Esophagus squamous epithelium (tissue), 5 donors: ENCODE measurements at places on chromosomes 7 and 10.

DNA sequence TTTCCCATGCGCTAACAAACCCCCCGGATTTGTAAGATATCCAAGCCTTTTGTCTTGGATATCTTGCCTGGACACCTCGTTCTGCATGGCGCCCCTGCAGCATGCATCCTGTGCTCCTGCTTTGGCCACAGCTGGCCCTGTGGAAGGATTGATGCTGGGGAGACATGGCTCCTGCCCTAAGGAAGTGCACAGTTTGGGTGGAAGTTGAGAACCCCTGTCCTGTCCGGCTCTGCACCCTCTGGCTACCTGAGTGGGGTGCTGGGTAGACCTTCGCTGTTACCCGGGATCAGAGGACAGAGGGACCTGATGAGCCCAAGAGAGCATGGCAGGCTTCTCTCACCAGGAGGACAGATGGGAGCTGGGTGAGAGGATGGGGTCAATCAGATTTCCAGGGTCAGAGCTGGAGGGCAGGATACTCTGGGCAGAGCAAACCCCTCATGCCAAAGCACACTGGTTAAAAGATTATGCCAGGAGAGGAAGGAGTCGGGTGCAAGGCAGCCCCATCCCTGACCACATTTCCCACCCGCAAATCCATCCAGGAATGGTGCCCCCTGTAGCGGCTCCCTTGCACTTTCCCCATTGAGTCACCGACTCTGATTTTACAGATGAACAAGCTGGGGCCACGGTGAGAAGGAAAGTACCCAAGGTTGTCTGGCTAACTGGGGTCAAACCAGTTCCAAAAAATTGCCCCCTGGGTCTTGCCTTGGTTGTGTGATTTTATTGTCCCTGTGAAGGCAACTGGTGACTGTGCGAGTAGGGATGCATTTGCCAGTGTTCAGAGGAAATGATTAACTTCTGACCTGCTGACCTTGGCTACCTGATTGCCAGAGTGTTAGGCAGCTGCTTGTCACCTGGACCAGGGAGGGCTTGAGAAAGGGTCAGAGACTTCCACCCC lies 290.1 kb upstream of the ZMIZ1 start:
- no peak for DNase-seq

DNA sequence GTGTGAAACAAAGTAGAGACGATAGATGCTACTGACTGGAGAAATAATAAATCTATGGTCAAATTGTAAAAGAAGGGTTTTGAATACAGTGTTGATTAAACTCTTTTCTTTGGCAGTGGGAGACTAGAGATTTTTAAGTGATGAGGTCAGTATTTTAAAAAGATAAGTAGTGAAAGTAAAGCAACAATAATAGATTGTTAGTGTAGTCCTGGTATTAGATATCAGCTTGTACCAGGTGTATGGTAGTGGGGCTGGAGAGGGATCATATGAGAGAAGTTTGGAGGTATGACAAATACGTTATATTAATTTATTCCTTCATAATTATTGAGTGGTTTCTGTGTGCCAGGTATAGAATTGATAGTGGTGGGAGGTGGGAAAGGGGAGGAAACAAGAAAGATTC lies 25.2 kb downstream of the PHTF2 start:
- DNase-seq: no peak

- no peak for DNase-seq
Observed at GRCh38 chr10:30786131-30786530, 156.6 kb upstream of the LYZL2 start.

GRCh38 chr7:24653316-24654085 lies 80.2 kb downstream of the PALS2 start:
- DNase-seq: no peak

GRCh38 chr10:102501201-102502028 lies 1.1 kb downstream of the ACTR1A start:
- DNase-seq: no peak

DNA sequence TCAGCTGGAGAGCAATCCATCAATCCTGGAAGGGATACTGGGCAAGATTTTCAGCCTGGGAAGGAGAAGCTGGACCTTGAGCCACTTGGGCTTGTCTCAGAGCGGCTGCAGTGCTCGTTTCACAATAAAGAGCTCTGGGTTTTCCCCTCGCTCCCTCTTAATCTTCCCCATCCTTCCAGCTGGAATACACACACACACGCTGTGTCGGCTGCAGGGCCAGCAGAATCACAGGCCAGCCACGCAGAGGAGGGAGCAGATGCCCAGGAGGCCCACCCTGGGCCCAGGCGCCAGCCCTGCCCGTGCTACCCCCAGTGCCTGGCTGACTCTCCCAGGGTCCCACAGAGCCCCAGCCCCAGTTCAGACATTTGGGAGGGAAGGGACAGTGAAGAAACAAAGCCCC lies 255.1 kb downstream of the TNS3 start:
- no peak for DNase-seq

- no peak for DNase-seq
Observed at GRCh38 chr10:80136134-80136571, 3.6 kb downstream of the PLAC9 start.

GRCh38 chr10:5571826-5572225 lies 47.1 kb downstream of the CALML3 start:
- no peak for DNase-seq

DNA sequence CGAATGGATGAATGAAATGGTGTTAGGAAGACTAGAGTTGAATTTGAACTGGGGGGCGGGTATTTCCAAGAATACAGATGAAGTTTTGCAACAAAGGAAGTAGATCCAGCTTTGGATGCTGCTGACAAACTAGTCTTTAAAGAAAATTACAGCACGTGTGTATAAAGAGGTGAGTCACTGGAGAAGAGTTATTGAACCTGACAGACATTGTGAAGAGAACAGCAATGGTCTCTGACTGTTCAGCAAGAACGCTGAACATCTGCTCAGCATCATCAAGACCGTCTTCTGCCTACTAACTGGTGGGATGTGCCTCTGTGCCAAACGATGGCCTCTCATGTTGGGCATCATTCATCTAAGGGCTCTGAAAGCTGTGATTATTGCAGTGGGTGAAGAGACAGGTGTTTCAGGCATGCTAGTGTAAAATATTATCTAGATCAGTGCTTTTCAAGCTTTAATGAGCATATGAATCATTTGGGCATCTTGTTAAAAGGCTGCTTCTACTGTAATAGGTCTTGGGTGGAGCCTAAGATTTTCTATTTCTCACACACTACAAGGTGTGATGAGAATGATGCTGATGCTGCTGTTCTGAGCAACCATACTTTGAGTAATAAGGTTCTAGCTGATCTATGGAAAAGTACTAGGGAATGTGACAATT lies 291.3 kb downstream of the PTEN start:
- no peak for DNase-seq

DNA sequence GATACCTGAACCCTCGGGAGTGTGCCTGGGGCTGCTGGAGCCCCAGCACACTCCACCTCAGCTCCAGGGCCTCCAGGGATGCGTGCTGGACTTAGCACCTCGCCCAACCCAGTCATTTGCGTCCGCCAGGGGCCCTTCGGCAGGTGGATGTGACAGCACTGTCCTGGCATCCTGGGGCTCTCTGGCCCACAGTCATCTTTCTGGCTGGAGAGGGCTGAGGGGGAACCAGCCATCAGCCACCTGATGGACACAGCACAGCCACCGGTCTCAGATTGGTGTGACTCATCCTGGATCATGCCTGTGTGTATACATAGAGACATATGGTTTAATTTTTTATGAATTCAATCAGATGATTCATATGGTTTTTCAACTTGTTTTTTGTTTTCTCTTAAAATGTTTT lies 11.1 kb downstream of the ZNF775 start:
- DNase-seq: no peak

DNA sequence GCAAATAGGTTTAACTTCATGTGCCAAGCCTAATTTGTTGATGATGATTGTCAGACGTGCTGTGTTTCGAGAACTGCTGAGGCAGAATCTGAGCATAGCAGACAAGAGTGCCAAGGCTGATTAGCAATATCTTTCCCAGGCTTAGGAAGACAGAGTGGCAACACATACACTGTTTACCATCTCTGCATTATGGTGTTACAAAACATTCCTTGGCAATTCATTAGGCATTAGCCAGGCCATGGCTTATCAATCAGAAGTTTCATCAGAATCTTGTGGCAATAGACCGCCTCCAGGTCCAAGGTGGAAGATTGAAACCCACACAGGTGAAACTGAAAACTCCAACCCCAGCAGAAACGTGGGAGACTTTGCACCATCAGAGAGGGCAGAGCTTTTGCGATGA lies 148.5 kb downstream of the AOAH start:
- no peak for DNase-seq

DNA sequence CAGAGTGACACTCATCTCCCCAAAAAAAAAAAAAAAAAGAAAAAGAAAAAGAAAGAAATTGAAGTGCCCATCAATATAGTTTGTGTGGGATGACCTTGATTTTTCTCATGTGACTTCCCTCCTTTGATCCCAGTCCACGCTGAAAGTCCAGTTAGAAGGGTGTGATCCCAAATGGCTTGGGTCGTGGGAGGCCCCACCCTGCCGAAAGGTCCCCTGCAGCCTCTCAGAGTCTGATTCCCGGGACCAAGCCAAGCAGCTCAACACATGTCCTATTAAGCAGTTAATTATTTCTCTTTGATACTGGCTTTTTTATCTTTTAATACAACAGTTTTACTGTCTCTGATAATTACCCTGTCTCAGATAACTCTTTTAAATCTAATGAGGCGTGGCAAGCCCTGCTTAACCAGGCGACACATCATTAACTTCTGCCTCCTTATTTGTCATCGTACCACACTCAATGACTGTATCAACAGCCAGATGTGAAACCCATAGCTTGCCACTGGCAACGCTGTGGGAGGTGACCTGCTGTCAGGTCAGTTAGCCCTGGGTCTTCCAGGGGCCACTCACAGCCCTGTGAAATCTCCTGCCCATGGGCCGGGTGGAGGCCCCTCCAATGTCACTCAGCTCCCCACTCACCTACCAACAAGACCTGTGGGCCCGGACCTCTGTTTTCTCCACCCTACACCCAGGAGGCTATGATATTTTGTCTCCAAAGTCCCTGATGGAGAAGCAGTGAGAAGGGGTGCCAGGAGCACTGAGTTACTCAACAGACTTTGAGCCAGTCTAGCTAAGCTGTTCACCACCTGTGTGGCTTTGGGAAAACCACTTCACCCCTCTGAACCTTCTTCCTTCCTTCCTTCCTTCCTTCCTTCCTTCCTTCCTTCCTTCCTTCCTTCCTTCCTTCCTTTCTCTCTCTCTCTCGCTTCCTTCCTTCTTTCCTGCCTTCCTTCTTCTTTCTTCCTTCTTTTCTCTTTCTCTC lies 110.0 kb upstream of the SFMBT2 start:
- DNase-seq: no peak
